ENCODE measurements at places on chromosomes 13 and 19.
A peak's percentile ranks its signal among the peaks of the same experiment; 100 is the strongest.

DNA sequence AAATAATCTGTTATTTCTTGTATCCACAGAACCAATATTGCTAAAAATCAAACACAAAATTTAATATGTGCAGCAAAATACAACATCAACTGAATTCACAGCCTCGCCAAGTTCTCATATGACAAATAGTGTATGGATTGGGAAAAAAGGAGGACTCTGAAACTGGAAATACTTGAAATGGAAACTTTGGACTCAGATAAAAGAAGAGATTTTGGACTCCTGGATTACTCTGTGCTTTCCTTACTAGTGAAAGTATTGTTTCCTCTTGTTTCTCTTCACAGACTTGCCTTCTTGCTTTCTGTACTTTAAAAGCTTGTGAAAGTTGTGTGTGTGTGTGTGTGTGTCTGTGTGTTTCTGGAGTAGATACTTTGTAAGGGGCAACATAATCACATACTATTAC lies 1596.3 kb downstream of the PCDH9 start:
- DNase-seq, result no peak

- DNase-seq, result no peak
Observed at GRCh38 chr13:101930331-101930730, 471.5 kb downstream of the FGF14 start.

DNA sequence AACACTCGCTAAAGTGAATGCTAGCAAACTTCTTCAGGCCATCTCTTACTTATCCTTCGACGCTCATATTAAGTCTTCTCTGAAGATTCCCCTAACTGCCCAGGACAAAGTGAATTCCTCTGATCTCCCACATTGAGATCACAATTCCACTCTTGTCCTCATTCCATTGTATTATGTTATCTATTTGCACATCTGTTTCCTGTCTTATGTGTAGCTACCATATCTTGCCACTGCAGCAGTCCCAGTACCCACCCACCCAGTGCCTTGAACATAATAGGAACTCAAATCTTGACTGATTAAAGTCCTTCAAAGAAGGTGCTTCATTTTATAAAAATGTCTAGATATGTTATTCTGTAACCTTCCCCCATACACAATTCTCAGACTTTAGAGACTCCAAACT lies 702.3 kb downstream of the DIAPH3 start:
- DNase-seq, result no peak

DNA sequence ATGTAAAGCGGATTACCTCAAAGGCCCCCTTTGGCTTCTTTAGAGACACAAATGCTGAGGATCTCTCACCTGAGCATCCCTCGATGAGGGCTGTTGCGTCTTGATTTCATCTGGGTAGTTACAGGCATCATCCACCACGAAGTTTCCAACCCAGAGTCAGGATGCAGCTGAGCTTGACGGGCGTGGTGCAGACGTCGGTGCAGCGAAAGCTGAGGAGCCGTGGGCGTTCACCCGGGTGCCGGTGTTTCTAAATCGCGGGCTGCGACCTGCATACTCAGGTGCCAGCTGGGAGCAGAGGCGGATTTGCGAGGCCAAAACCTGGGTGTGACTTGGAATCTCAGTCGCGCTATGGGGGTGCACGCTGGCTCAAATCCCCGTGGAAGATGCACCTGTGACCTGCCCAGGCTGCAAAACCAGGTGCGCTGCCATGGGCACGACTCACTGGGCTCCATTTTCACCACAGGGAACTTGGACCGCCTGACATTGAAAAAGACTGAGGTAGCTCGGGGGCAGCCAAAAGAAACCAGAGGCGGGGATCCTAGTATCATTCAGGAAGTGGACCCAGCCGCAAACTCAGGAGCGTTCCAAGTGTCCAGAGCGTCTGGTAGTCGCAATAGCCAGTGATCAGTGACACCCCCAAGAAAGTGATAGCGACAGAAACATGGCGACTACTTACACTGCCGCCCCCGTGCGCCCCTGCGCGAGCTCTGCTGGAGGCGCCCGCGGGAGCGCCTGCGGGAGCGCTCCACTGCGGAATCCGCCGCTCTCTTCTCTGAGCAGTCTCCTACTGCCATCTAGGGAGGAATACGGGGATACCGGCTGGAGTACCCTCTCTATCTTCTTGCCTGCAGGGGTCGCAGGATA lies 36.4 kb upstream of the IGFL4 start:
- peak; percentile 86 for DNase-seq

- DNase-seq, result no peak
Observed at GRCh38 chr13:33375421-33375820, 89.9 kb upstream of the STARD13 start.

- no peak for DNase-seq
Observed at GRCh38 chr13:110330491-110331011, 23.5 kb downstream of the COL4A2 start.

DNA sequence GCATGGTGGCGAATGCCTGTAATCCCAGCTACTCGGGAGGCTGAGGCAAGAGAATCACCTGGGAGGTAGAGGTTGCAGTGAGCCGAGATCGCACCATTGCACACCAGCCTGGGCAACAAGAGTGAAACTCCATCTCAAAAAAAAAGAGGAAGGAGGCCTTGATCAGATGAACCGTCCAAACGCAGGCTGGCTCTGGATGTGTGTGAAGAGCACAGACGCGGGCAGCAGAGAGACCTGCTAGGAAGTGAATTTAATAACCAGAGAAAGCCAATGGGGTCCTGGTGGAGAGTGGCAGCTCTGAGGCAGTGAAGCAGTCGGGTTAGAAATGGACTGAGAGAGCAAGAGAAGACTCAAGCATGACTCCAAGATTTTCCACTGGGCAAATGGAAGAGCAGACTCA lies 136.5 kb downstream of the RNF17 start:
- no peak for DNase-seq

GRCh38 chr13:30133554-30133912 lies 173.8 kb downstream of the KATNAL1 start:
- DNase-seq, result no peak

- DNase-seq, result no peak
Observed at GRCh38 chr19:39998501-39998900, 1.6 kb downstream of the ZNF546 start.

GRCh38 chr13:49256841-49257240 lies 9.1 kb downstream of the CDADC1 start:
- DNase-seq, result no peak

DNA sequence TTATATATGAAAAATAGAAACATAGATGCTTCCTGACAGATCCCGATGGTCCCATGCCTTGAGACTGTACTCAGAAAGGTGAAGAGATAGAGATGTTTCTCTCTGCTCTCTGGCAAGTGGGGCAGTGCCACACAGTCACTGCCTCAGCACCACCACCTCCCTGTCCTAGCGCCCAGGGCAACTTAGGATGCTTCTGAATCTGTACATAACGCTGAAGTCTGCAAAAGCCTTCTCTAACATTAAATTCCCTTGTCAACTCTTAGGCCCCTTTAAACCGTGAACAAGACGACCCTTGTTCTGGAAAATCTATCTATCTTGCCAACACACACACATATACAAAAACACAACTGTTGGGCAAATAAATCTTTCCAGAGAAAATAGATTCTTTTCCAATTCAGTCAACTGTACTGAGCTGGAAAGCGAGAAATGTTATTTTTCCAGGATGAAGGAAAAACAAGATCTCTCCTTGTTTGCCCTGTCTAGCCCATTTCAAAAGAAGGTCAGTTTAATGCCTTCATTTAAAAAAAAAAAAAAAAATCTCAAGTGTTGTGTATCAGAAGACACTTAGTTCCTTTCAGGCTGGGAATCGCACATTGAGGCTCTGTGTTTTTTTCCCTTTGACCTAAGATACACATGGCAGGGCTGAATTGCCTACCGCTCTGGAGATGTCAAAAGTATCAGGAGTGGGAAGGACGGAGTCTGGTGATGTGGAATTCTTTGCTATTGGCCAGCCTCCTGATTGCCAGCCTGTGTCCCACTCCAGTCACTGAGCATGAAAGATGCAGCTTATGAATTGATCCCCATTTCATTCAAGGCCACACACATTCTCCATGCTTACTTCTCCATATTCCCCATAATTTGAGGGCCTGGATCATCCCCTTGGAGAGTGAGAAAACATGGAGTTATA lies 241.4 kb downstream of the LACC1 start:
- no peak for DNase-seq

GRCh38 chr19:662207-662961 lies 630 bp downstream of the RNF126 start:
- peak; percentile 43 for DNase-seq

GRCh38 chr13:101970341-101970740 lies 431.5 kb downstream of the FGF14 start:
- no peak for DNase-seq

- no peak for DNase-seq
Observed at GRCh38 chr13:114141261-114141996, 9.0 kb upstream of the RASA3 start.

DNA sequence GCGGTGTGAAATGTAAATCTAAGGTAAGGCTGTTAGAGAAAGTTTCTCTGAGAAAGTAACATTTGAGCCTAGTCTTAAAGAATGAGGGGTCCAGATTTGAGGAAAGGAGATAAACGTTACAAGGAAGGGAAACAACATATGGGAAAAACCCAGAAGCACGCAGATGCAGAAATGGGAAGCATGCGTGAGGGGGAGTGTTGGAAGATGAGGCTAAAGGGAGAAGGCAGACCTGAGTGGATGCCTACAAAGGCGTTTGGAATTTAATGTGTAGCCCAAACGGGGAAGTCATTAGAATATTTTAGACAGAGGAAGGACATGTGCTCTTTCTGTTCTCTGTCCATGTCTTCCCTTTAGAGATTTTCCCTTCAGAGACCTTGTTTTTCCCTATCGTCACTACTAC lies 61.0 kb downstream of the TPT1 start:
- no peak for DNase-seq

DNA sequence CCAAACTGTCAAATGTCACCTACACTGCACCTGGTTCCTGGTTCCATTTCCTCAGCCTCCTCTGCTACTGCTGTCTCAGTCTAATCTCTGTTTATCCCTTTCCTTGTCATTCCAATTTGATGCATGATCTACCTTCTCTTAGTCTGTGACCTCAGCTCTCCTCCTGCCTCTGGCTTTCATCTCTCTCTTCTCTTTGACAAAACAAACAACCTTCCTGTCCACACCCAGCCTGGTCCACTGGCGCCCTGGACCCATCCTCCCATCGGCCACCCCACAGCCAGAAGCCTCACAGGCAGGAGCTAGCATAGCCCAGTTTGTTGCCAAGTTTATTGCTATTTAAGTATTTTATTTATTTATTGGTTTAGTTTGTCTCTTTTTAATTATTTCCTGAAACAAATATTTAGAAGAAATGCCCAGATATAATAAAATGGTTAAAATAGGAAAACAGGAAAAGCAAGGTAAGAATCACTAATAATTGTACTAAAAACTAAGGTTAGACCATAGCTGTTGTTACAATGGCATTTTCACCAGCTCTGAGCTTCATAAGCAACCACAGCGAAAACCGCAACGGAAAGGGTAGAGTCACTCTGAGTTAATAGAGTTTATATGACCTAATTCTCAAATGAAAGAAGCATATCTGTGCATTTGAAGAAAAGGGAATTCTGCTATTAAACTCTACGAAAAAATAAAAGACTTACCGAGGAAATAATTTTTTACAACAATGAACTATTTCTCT lies 68.6 kb downstream of the EFNB2 start:
- DNase-seq, result peak; percentile 25

- DNase-seq, result no peak
Observed at GRCh38 chr19:3586707-3587346, 1.5 kb downstream of the GIPC3 start.

- DNase-seq, result no peak
Observed at GRCh38 chr13:37656247-37656940, 57.8 kb upstream of the POSTN start.

DNA sequence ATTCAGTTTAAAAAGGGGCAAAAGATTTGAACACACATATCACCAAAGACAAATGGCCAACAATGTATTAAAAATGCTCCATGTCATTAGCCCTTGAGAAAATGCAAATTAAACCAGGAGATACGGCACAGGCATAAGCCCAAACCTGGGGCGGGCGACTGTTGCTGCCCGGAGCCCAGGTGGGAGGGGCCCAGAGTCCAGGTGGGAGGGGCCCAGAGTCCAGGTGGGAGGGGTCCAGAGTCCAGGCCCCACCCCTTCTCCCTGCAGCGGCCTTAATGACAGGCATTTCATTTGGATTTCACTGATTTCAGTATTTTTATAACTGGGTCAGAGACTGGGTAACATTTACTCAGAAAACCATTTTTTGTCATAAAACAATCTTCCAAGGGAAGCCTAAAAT lies 78.2 kb downstream of the RASA3 start:
- DNase-seq, result no peak

- DNase-seq, result no peak
Observed at GRCh38 chr13:21106089-21106488, 44.7 kb upstream of the LATS2 start.

- no peak for DNase-seq
Observed at GRCh38 chr13:99225078-99225477, 24.4 kb downstream of the UBAC2 start.

DNA sequence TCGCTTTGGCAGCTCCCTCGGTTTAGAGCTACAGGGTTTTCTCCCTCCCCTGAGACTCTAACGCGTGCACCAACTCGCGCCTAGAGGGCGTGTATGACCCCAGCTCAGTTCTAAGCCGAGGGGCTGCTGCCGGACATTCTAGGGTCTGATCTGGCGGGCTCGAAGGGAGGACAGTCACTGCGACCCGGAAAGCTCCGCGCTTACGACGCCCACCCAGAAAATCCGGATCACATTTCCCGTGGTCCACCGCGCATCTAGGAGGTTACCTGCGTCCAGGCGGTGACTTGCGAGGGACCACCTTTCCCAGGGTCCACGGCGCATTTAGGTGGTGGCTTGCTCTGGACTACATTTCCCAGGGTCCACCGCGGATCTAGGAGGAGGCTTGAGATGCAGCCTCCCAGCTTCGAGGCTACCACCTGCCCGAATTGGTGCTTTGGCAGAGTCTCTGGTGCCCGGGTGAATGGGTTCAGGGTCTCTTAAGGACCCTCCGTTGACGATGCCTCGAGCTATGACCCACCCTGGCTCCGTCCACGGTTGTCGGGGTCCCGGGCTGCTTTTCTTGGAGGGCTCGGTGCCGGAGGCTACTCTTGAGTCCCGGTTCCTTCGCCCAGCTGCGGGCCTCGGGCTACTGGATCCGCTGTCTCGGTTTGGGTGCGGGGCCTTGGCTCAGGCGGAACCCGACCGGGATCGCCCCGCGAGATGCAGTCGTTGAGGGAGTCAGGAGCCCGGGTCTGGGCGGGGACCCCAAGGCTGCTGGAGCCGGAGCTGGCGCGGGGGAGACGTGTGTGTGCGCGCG lies 30.5 kb downstream of the ZNF146 start:
- DNase-seq, result no peak

GRCh38 chr19:1000095-1000494 lies at the start of gene GRIN3B:
Gene GRIN3B, plus strand, starts transcription at chr19:1000419. Its CDS starts 19 bp downstream, at chr19:1000438.
- peak; percentile 90 for DNase-seq

GRCh38 chr19:34229721-34230120 lies 24.6 kb upstream of the GARRE1 start:
- no peak for DNase-seq

GRCh38 chr13:78339927-78340326 lies 263.4 kb downstream of the POU4F1 start:
- DNase-seq, result no peak

DNA sequence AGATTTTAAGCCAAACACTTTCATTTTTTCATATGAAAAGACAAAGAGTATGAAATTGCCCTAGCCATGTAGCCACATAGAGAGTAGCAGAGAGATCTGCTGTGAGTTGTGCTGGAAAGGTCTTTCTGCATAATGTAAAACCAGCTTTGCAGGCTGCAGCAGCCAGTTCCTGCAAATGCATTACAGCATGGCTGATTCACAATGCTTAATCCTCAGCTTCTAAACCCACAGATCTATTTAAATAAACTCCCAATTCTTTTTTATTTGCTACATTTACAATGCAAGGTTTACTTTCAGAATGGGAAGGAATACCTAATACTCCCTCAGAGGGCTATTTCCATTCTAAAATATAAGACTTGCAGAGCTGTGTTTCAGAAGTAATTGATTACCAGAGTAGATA lies 185.6 kb upstream of the STARD13 start:
- no peak for DNase-seq

GRCh38 chr13:90427322-90428272 lies 919.9 kb upstream of the MIR17HG start:
- no peak for DNase-seq
